ENCODE measurements at places on chromosomes 5 and 9. TPM values are rescaled to one million over a fixed set of nuclear protein-coding genes. Genes with fewer than 3 reads are reported as not detected.

GRCh38 chr5:87829217-87829551 is 416.5 kb upstream of the CCNH start:
- no peak for DNase-seq

The FBP2 gene
- total RNA-seq: not detected

DNA sequence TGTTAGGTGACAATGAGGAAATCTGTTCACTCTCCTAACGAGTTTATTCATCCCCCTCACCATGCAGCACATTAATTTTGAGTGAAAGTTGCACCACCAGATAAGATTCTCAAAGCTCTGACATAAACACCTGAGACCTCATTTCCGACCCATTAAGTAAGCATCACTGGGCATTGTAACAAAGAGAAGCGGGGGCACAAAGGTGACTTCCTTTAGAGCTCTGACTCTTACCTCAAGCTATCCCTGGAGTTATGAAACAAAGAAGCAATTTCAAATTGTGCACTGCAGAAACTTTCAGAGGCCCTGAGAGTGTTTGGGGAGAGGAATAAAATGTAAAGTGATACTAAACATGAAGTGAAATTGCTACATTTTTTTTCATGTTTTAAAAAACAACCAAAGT is 29.5 kb downstream of the C5orf15 start:
- DNase-seq: no peak

The FREM1 gene
- 0.27 TPM for total RNA-seq

DNA sequence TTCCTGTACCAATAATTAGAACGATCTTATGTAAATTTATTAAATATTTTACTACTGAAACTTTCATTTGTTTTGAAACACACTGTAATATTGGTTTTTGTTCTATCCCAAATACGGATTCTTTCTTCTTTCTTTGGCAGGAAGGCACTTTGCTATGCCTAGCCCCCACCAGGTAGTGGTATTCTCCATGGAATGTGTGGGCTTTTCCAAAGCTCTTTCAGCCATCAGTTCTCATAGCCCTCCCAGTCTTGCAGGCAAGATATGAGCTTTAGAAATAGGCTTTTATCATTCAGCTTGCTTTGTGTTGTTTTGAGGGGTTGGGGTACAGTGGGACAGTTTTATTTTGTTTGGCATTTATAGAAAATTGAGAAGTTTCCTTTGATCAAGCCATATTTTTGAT is 107.5 kb downstream of the DMXL1 start:
- no peak for DNase-seq

- DNase-seq: no peak
Observed at GRCh38 chr5:90530736-90531487, 1.5 kb upstream of the LYSMD3 start.

DNA sequence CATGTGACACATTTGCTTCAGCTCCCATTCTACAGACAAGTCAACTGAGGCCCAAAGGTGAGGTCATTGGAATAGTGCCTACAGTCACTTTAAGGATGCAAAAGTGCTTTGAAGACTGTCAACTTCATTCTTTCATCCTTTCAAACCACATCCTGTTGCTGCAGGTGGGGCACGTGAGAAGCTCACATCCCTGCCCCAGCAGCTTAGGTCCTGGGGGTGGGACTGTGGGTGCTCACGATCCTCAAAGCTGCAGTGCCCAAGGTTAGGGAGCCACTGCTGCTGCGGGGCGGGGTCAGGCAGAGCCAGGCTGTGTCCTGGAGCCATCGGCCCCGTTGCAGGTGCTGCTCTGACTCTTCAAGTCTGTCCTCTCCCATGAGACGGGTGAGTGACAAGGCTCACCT is 57.9 kb upstream of the IER5L start:
- peak; percentile 73 for DNase-seq

The PNPLA7 gene
- 8.4 TPM for total RNA-seq

The SPACA9 gene
- 0.92 TPM for total RNA-seq

The TPPP gene
- total RNA-seq: 8.5 TPM

GRCh38 chr5:1291611-1292080 is 3.2 kb downstream of the TERT start:
- DNase-seq: no peak

- DNase-seq: no peak
Observed at GRCh38 chr9:68505681-68506409, 34.8 kb downstream of the TMEM252 start.

- DNase-seq: no peak
Observed at GRCh38 chr9:18542837-18543405, 69.0 kb downstream of the ADAMTSL1 start.

GRCh38 chr9:93118863-93119702 is 15.0 kb downstream of the NINJ1 start:
- DNase-seq: no peak

GRCh38 chr9:4050916-4051315 is 249.0 kb downstream of the GLIS3 start:
- no peak for DNase-seq

DNA sequence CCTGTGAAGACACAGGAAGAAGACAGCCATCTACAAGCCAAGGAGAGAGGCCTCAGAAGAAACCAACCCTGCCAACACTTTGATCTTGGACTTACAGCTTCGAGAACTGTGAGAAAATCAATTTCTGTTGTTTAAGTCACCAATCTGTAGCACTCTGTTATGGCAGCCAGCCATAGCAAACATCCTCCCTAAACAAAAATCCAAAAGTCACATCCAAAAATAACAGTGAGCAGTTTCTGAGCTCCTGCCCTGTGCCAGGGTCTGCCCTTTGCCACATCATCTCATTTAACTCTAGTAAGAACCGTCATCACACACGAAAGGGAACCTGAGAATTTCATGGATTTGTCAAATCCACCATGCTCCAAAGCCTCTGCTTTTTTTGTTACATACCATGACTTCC is 118.8 kb downstream of the TRIM36 start:
- no peak for DNase-seq

The OBP2B gene
- total RNA-seq: not detected

The ENTPD8 gene
- total RNA-seq: not detected

DNA sequence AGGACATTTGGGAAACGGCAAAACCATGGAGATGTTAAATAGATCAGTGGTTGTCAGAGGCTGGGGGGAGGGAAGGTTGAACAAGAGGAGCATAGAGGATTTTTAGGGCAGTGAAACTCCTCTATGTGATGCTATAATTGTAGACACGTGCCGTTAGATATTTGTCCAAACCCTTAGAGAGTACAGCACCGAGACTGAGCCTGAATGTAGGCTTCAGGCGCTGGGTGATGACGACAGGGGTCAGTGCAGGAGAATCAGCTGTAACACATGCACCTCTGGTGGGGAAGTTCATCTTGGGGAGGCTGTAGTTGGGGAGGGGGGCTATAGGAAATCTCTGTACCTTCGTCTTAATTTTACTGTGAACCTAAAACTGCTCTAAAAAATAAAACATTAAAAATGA is 22.2 kb upstream of the CLPTM1L start:
- DNase-seq: no peak

- no peak for DNase-seq
Observed at GRCh38 chr9:7125231-7125630, 367.5 kb downstream of the KDM4C start.

The C9 gene
- not detected for total RNA-seq

DNA sequence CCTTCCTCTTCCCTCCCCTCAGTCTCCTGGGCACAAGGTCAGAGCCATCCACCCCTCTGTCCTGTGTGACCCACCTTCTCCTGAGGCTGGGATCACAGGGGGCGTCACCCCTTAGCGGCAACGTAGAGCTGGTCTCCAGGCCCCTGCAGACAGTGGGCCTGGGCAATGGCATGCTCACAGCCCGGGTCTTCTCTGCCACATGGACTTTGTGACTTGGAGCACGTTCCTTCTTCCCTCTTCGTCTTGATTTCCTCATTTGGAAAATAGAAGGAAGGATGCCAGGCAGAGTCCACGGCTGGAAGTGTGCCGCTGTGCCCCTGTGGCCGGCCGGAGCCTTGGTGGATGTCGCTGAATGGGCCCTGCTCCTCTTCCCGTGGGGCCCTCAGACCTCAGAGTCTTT is 10.0 kb downstream of the RXRA start:
- DNase-seq: no peak

The F2RL2 gene
- not detected for total RNA-seq

DNA sequence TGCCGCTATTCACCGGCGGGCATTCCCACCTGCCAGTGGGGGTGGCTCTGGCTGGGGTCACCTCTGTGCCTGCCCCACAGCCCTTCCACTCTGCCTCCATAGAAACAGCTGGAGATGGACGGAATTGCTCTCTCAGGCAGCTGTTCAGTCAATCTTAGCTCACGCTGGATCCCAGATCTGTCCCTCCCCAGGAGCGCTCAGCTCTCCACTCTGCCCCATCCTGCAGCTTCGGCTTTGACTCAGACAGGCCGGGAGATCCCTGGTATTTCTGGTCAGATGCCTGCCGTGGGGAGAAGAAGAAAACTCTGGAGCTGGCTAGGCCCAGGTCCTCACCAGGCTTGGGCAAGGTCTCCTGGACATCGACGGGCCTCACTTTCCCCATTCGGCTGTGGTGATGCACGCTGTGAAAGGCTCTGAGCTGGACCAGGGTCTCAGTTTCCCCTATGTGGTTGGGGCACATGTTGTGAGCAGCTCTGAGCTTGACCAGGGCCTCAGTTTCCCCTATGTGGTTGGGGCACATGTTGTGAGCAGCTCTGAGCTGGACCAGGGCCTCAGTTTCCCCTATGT is 7.6 kb upstream of the SLC9A3 start:
- DNase-seq: no peak

DNA sequence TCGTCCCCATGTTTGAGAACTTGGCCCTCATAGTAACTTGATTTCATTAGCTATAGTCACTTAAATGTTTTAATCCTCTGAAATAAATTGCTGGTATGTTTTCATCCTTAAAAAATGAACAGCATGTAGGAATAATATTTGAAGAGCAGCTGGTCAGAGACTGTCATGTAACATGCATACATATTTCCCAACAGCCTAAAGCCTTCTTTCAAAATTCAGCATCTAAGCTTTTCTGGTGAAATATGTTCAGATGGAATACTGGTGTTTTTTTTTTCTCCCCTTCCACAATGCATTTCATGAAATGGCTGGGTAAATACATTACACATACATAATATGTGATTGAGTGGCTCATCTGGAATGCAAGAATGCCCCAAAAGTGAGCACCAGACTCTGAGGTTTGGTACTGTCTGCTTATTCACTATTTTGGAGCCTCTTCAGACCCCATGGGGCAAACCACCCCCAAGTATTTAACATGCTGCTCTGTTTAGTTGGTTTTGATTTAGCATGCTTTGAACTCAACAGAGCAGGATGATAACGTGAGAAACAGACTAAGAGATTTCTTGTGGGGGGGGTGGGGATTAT is 94.0 kb downstream of the SMARCA2 start:
- DNase-seq: no peak

DNA sequence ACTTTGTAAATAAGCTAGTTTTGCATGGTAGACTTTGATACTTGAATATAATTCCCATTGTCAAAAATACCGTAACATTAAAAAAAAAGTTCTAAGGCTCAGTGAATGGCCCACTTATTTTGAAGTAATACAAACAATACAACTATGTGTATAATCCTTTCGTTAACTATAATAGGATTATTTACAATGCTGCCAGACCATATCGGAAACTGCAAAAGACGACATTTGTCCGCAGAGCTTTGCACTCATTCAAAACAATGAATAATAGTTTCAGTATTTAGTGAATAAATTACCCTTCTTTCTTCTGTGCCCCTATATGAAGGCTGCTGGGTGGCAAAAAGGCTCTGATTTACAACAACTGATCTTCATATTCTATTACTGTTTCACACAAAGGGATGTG is 121.8 kb downstream of the DROSHA start:
- no peak for DNase-seq

The C5 gene
- total RNA-seq: 0.89 TPM

The PROB1 gene
- 0.41 TPM for total RNA-seq

DNA sequence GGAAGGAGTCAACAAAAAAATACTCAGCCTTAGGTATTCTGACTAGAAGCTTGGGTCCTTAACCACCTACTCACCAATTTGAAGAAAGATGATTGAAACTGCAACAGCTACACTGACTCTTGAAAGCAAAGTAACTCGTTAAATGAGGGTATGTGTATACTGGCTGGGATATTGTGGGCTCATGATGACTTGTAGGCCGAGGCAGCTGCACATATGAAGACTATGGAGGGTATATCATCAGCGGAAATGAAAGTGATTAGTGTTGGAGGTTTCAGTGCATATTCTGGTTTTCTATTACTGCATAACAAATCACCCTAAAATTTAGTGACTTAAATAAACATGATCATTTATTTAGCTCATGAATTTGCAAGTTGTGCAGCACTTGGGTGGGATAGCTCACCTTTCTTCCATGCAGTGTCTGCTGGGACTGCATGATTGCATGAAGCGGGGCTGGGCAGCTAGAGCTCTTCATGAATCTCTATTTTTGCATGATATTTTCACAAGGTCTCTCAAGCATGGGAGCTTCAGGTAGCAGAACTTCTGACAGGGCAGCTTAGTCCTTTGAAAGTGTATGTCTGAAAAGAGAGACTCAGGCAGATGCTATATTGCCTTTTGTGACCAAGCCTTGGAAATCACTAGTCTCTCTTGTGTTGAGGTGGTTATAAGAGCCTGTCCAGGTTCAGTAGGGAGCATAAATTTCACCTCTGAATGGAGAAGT is 96.1 kb upstream of the CDKN2B start:
- DNase-seq: no peak

DNA sequence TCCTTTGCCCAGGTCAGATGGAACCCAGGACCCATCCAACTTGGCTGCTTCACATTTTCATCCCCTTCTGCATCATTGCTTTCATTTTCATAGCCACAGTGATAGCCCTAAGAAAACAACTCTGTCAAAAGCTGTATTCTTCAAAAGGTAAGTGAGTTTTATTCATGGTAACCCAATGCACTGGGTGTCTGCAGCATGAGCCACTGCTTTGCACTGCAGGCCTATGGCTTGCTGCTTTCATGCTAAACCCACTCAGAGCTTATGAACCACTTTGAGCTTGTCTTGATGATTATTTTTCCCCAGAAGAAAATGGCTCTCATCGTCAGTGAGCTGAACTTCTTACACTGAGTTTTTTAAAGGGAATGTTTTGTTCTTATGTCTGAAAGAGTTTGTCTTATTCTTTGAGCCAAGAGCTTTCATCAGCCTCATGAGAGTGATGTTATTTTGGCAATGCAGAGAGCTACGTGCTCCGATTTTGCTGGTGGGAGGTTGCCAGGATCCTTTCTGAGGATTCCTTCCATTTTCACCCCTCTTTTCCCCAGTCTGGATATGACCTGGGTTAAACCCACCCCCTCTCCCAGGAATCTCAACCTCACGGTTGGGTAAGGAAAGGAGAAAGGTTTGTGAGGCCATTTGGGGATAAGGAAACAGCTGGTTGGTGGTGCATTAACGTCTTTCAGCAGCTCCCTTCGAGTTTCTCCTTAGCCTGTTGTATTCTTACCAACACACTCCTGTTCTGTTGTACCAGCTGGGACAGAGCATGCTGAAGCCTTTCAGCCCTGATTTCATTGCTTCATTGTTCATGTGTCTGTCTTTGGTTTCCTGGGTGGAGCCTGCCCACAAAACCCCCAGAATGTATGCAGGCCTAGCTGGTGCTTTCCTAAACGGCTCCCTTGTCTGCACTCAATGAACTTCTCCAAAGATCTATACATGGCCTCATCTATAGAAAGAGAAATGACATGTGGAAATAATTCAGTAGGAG is 47.6 kb downstream of the PDCD1LG2 start:
- DNase-seq: peak; percentile 28

The KIAA0825 gene
- 1.5 TPM for total RNA-seq

Measured in CD4-positive, alpha-beta T cell (primary cell).